ENCODE measurements at places on chromosomes 7 and 10.
A peak's percentile ranks its signal among the peaks of the same experiment; 100 is the strongest.

GRCh38 chr10:102982296-102982695 is 64.2 kb downstream of the CNNM2 start:
- no peak for DNase-seq

GRCh38 chr10:16260388-16260787 is 176.4 kb upstream of the PTER start:
- DNase-seq = no peak

GRCh38 chr7:7761974-7762779 is 43.8 kb upstream of the RPA3 start:
- peak; percentile 65 for DNase-seq

DNA sequence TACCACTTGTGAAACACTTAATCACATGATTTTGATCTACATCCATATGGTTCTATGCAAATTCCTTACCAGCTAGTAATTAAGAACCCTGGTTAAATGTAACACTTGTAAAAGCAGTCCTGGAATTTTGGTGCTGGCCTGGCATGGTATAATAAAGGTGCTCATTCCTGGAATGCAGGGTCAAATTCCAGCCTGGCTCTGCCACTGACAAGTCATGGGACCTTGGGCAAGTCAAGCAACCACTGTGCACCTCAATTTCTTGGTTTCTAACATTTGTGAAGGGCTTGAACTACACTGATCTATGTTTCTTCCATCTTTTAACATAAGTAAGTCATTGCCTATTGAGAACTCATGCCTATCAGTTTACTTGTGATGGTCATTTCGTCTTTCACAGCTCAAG is 91.9 kb upstream of the PIK3CG start:
- no peak for DNase-seq

GRCh38 chr7:111198255-111198654 is 107.3 kb downstream of the LRRN3 start:
- DNase-seq = no peak

GRCh38 chr10:13615650-13616300 is 29.0 kb downstream of the PRPF18 start:
- DNase-seq = no peak

GRCh38 chr7:100546926-100547800 is 8.2 kb downstream of the AGFG2 start:
- DNase-seq = no peak

- peak; percentile 91 for DNase-seq
Observed at GRCh38 chr10:35195361-35196306, 69.0 kb downstream of the CREM start.

- DNase-seq = no peak
Observed at GRCh38 chr10:91496016-91496415, 85.9 kb downstream of the HECTD2 start.

DNA sequence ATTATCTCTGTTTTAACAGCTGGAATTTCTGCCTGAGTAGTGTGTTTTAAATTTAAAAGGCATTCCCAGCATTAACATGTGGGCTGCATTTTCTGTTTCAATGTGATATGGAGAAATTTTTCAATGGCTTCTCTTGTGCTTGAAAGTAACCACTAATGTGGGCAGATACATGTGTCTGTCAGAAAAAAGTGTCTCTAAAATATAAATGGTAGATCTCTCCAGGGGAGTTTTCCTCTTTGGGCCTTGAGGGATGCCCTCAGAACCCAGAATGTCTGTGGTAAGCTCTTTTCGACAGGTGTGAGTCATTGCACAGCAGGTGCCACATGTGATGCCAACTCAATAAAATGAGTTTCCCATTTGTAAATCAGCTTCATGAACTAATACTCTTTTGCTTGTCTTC is 221.1 kb downstream of the SEMA3E start:
- no peak for DNase-seq

GRCh38 chr10:72173619-72174296 is 42.1 kb upstream of the ANAPC16 start:
- no peak for DNase-seq

DNA sequence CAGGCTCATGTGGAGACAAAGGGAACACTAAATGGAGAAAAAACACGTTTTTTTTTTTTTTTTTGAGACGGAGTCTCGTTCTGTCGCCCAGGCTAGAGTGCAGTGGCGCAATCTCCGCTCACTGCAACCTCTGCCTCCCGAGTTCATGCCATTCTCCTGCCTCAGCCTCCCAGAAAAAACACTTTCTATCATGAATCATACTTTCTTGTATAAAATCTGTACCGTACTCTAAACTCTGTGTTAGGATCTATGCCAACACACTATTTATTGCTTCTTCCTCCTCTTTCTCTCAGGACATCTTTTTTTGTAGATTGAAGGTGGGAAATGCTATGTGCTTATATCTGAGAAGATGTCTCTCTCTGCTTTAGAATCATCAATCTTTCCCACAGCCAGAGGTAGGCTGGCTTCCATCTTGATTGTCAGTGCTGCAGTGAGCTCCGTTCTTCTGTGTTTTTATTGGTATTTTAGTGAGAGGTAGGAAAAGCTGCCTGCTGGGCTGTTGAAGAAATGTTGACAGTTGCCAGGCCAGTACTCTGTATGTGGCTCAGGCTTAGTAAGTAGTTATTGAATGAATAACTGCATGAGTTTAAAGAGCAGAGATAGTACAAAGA is 101.1 kb downstream of the GPR85 start:
- DNase-seq = no peak

- no peak for DNase-seq
Observed at GRCh38 chr7:41431671-41432070, 271.2 kb downstream of the INHBA start.

DNA sequence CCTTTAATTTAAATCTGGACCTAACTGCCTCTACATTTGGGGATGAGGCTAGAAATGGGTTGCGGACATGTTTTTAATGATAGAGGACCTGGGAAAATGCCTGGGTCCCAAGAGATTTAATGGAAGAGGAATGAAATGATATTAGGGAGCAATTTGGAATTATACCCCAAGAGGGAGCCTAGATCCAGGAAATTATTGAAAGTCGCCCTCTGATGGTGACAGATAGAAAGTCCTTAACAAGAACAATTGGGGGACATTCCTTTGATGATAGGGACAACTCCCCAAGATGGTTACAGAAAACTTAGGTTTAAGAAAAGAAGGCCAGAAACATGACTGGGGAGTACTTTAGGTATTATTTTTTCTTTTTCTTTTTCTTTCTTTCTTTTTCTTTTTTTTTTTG is 9.5 kb upstream of the TSGA13 start:
- DNase-seq = no peak

- no peak for DNase-seq
Observed at GRCh38 chr7:130273081-130273932, 6.6 kb downstream of the CPA2 start.

GRCh38 chr10:22250897-22251660 is 33.3 kb upstream of the EBLN1 start:
- peak; percentile 17 for DNase-seq

- no peak for DNase-seq
Observed at GRCh38 chr7:143435266-143435665, 8.0 kb upstream of the TAS2R60 start.

DNA sequence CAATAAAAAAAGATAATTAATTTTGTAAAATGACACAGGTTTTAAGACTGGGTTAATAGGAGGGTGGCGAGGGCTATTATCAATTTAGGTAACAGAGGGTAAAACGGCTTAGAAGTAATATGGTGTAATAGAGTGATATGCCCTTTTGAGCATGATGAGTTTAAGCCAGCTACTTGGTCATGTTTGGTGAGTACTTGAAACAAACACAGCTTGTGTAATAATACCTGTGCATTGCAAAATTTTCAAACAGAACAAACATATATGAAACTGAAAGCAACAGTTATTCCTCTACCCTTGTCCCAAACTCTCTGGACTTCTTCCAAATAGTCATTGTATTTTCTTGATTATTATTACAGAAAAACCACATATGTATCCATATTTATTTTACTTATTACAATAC is 241.7 kb downstream of the MAGI2 start:
- no peak for DNase-seq

Data from CD4-positive, alpha-beta T cell treated with Interleukin-2 at 100 ng/mL for 4 hours (primary cell).